Aorta (tissue), 5 donors: ENCODE measurements at places on chromosomes 16 and 17.

DNA sequence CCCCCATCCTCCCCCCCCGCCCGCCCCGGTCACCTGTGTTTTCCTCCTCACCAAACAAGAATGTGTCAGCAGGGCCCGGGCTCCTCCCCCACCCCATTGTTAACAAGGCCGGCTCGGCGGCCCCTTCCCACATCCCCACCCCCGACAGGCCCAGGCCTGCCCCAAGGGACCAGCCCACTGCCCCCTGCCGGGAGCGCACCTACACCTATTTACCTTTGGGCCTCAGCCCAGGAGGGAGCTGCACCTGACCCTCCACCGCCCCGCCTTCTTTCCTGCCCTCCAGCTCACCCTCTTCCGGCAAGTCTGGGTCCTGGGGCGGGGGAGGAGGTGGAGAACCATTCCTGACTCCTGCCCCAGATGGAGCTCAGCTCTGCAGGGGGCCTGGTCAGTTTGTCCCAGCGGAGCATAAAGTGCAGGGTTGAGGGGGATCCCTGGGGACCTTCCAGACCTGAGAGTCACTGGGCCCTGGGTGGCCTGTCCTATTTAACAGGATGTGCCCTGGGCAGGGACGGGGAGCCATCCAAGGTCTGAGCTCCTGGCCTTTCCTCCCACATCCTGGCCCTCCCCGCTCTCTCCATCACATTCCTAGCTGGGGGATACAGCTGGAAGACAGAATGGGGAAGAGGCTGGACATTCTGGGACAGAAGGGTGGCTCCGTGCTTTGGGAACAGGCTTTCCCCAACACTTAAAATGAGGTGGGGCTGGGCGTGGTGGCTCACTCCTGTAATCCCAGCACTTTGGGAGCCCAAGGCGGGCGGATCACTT lies 8.3 kb downstream of the FOXJ1 start:
- H3K27me3 ChIP-seq: no peaks in the 10 kb centered on the region
- DNase-seq: no peak
- H3K4me1 ChIP-seq: no peaks in the 10 kb centered on the region
- H3K4me3 ChIP-seq: no peak overlapping the region
- no peaks in the 10 kb centered on the region for H3K36me3 ChIP-seq

DNA sequence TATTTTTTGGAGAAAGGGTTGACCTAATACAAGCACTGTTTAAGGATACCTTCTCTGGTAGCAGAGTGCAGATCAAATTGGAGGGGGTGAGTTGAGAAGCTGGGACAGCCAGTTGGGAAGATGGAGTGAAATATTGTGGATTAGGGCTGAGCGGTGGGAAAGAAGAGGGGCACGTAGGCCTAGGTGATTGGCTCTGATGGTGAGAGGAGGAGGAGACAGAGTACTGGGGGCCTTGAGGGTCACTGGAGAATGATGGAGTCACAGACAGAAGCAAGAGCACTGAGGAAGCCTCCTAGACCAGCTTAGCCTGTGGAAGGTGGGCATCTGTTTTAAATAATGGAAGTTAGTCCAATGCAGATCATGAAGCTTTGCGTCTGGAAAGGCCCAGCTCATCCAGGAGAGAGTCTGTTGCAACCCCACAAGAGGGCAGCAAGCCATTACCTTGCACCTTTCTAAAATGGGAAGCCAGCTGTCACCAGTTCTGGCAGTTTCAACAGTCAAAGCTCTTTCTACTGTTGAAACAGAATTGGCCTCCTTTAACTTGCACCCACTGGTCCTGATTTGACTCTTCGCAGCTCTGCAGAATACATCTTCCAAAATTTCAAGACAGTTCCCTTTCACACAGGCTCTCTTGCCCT lies 11.8 kb downstream of the SLC9A5 start:
- DNase-seq: peak; percentile 48
- no peaks in the 10 kb centered on the region for H3K36me3 ChIP-seq
- H3K27ac ChIP-seq: no peak overlapping the region
- no peak overlapping the region for H3K4me3 ChIP-seq
- H3K4me1 ChIP-seq: no peaks in the 10 kb centered on the region
- no peaks in the 10 kb centered on the region for H3K27me3 ChIP-seq

DNA sequence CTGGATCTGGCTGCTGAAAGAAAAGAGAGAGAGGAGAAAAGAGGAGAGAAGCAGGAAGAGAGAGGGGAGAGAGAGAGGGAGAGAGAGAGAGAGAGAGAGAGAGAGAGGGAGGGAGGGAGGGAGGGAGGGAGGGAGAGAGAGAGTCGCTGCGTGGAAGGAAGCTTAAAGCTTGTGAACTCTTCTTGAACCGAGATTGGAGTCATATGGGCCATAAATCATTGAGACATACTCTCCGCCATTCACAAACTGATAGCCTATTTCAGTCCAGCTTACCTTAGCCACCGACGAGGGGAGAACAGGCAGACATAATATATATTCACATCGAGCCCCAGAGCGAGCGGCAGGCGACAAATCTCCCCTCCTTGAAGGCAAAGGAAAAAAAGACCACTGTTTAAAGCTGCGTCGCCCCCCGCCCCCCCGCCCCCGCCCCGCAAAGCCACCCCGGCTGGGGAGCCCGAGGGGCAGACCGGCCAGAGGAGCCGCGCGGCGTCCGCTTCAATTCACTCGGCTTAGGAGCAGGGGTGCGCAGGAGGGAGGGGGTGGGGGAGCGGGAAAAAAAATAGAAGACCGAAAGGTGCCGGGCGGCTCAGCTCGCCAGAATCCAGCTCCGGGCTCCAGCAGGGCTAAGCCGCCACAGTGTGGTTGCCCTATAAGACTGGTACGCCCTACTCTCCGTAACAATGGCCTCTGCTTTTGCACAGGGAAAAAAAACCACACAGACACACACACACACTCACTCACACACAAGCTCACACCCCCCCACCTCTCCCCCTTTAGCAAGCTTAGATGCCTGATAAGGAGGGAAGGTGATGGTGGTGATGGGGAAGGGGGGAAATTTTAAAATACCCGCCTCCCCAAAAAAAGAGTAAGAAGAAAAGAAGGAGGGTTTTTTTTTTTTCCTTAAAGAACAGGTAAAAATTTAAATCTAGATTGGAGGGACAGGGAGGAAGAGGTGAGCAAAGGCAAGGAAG lies 10.6 kb upstream of the HOXB2 start:
- no peaks in the 10 kb centered on the region for H3K36me3 ChIP-seq
- DNase-seq: no peak
- H3K4me3 ChIP-seq: peak overlapping the region; percentile 48
- H3K27ac ChIP-seq: peak overlapping the region; percentile 48
- no peaks in the 10 kb centered on the region for H3K4me1 ChIP-seq

DNA sequence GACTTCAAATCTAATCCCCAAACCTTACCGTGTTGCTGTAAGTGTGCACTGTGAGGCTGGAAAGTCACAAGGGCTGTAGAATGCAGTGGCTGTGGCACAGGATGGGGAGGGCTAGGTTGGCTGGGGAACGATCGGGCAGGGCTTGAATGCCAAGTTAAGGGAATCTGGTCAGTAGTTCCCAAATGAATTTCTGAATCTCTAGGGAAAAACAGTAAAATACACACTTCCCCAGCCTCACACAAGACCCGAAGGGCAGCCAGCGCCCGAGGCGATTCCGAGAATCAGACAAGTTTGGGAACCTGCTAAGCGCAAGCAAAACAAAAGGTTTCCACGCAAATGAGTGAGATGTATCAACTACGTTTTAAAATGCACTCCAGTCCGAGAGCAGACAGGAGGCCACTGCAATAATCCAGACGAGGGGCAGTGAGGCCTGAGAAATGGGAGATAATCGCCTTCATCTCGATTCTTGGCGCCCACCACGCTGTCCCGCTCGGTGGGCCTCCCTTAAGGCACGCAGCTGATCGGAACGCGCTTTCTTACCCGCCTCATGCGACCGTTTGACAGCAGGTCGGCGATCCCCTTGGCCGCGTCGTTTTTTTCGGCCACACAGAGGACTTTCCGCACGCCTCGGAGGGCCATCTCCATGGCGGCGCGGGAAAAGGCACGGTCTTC lies 599 bp downstream of the TOP3A start:
- H3K4me3 ChIP-seq: peak overlapping the region; percentile 20
- H3K27me3 ChIP-seq: no peaks in the 10 kb centered on the region
- peak overlapping the region; percentile 12 for H3K27ac ChIP-seq
- no peaks in the 10 kb centered on the region for H3K36me3 ChIP-seq
- no peaks in the 10 kb centered on the region for H3K4me1 ChIP-seq
- DNase-seq: peak; percentile 68

- H3K27ac ChIP-seq: no peak overlapping the region
- no peaks in the 10 kb centered on the region for H3K27me3 ChIP-seq
- no peak overlapping the region for H3K4me3 ChIP-seq
- H3K36me3 ChIP-seq: no peaks in the 10 kb centered on the region
- H3K4me1 ChIP-seq: no peaks in the 10 kb centered on the region
- peak; percentile 66 for DNase-seq
Measured at GRCh38 chr16:23700509-23700908, 12.5 kb downstream of the ERN2 start.

DNA sequence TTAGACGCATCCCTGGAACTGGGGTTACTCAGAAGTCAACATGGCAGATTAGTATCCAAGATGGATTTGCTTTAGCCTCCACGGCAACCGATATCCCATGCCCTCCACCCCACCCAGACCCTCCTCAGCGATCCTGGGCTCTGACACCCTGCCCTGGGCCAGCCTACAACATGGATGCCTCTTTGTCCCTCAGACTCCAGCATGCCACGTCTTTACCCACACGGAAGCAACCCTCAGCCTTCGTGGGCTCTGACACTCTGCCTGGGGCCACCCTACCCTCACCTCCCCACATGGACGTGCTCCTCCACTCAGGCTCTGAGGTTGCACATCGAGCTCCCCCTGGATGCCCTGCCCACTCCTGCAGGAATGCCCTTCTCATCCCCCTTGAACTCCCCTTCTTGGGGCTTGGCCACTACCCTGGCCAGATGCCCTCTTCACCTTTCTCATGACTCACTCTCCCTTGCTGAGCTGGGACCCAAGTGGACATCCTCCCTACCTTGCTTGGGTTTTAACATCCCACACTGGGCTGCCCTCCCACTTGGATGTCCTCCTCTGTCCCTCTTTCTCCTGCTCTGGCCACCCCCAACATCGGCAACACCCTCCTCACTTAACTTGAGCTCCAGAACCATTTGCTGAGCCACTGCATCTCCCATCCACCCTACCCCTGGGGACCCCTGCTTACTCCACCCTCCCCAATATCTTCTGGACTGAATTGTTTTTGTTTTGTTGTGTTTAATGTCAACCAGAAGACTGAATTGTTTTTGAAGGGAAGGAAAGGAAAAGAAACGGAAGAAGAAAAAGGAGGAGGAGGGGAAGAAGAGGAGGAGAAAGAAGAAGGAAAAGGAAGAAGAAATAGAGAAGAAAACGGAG lies 18.3 kb upstream of the TMEM92 start:
- no peaks in the 10 kb centered on the region for H3K36me3 ChIP-seq
- no peak overlapping the region for H3K27ac ChIP-seq
- H3K4me3 ChIP-seq: no peak overlapping the region
- H3K4me1 ChIP-seq: no peaks in the 10 kb centered on the region
- peak; percentile 61 for DNase-seq
- H3K27me3 ChIP-seq: no peaks in the 10 kb centered on the region

GRCh38 chr16:47886631-47887415 lies 269.0 kb downstream of the ABCC12 start:
- H3K27ac ChIP-seq: no peak overlapping the region
- H3K4me3 ChIP-seq: no peak overlapping the region
- no peaks in the 10 kb centered on the region for H3K27me3 ChIP-seq
- no peaks in the 10 kb centered on the region for H3K4me1 ChIP-seq
- no peak for DNase-seq
